GM03348 (cell line): ENCODE measurements at places on chromosomes 7 and 10.
A peak's percentile ranks its signal among the peaks of the same experiment; 100 is the strongest.

DNA sequence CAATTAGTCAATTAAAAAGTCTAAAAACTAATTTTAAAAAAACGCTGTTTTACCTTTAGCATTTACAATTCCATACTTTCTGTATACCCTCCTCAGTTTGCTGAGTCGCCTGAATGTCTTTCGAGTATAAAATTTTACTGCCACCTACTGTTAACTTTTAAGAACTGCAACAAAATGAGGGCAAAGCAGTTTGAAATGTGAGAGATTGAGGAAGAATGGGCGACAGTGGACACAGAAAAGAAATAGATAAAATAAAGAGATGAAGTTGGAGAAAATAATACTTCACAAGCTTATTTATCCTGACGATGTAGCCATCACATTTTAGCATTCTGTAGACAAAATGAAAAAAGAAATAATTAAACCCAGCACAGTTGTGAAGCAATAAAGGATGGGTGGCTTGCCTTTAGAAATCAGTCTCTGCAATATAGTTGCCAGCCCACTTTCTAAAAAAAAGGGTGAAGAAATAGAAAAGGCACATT, 110.8 kb upstream of the PTN start:
- DNase-seq, result peak; percentile 36

GRCh38 chr7:34655384-34655783, 2.6 kb upstream of the NPSR1 start:
- no peak for DNase-seq

GRCh38 chr7:48009257-48009656, 19.6 kb downstream of the SUN3 start:
- DNase-seq, result no peak

GRCh38 chr10:21169271-21169670, 272.2 kb upstream of the NEBL start:
- DNase-seq, result no peak

DNA sequence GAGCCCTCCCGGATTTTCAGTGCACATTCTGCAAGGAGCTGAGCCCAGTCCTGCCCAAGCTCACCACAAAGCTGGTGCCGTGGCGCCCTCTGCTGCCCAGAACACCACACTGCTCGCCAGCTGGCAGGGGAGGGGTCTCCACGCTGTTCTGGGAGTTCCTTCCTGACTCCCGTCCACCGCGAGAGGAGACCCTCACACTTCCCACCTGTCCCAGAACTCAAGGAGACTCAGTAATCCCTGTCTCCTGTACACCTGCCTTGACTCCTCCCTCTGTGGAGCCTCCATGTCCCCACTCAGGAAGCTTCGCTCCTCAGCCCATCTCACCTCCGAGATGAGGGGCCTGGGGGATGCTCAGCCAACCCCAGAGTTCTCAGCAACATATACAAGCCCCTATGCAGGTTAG, 11.3 kb downstream of the C10orf105 start:
- DNase-seq, result peak; percentile 71
